ENCODE measurements at places on chromosomes 7 and 10. TPM values are rescaled to one million over a fixed set of nuclear protein-coding genes. Genes with fewer than 3 reads are reported as not detected.

- no peaks in the 10 kb centered on the region for H3K4me1 ChIP-seq
- H3K27me3 ChIP-seq = no peaks in the 10 kb centered on the region
- DNase-seq = no peak
- H3K4me3 ChIP-seq = no peak overlapping the region
- no peak overlapping the region for H3K27ac ChIP-seq
- no peaks in the 10 kb centered on the region for H3K36me3 ChIP-seq
Measured at GRCh38 chr7:110486549-110486948, 604.4 kb upstream of the LRRN3 start.

DNA sequence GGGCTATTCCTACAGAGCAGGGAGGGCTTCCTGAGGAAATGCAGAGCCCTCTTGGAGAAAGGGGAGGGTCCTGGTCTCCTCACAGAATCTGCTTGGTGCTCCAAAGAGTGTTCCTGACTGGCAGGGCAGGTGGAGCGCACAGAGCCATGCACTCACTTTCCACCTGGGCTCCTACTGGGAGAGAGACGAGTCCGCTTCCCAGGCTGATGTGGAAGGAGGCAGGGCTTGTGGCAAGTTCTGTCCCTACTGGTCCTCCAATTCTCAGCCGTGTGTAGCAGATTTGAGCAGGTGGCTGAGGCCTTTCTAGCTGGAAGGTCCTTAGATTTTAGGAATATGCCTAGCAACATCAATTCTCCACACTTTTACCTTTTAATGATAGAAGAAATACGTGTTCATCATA is 111.5 kb upstream of the MKI67 start:
- no peak overlapping the region for H3K4me3 ChIP-seq
- no peak for DNase-seq
- H3K27me3 ChIP-seq = no peaks in the 10 kb centered on the region

GRCh38 chr7:117123311-117123926 is 170.1 kb downstream of the ST7 start:
- no peak overlapping the region for H3K4me3 ChIP-seq
- no peaks in the 10 kb centered on the region for H3K27me3 ChIP-seq

DNA sequence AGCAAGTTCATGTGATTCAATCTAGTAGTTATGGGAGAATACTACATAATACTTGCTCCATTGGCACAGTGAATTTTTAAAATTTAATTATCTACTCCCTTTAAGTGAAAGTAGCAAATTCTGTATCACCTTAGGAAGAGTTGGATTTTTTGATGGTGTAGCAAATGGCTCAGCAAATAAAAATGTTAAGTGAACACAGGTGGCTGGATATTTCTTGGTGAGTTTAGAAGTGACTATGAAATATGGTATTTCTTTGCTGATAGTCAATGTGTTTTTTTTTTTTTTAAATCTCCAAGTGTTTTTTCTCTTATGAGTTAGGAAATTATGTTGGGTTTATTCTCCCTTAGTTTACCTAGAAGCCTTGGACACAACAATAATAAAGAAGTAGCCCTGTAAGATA is 67.8 kb downstream of the CREM start:
- no peak overlapping the region for H3K4me3 ChIP-seq
- peaks cover 9% of the 10 kb centered on the region for H3K4me1 ChIP-seq
- no peaks in the 10 kb centered on the region for H3K27me3 ChIP-seq
- DNase-seq = no peak
- H3K36me3 ChIP-seq = no peaks in the 10 kb centered on the region

GRCh38 chr10:125084614-125085257 is 75.6 kb downstream of the CTBP2 start:
- no peaks in the 10 kb centered on the region for H3K27me3 ChIP-seq
- H3K27ac ChIP-seq = peak overlapping the region; percentile 94
- no peaks in the 10 kb centered on the region for H3K36me3 ChIP-seq
- H3K4me3 ChIP-seq = no peak overlapping the region
- H3K4me1 ChIP-seq = peaks cover 67% of the 10 kb centered on the region
- peak; percentile 97 for DNase-seq

- no peak overlapping the region for H3K27ac ChIP-seq
- no peak for DNase-seq
- no peaks in the 10 kb centered on the region for H3K27me3 ChIP-seq
- no peak overlapping the region for H3K4me3 ChIP-seq
- no peaks in the 10 kb centered on the region for H3K36me3 ChIP-seq
- peaks cover 16% of the 10 kb centered on the region for H3K4me1 ChIP-seq
Measured at GRCh38 chr7:43768887-43769272, 10.4 kb downstream of the BLVRA start.

DNA sequence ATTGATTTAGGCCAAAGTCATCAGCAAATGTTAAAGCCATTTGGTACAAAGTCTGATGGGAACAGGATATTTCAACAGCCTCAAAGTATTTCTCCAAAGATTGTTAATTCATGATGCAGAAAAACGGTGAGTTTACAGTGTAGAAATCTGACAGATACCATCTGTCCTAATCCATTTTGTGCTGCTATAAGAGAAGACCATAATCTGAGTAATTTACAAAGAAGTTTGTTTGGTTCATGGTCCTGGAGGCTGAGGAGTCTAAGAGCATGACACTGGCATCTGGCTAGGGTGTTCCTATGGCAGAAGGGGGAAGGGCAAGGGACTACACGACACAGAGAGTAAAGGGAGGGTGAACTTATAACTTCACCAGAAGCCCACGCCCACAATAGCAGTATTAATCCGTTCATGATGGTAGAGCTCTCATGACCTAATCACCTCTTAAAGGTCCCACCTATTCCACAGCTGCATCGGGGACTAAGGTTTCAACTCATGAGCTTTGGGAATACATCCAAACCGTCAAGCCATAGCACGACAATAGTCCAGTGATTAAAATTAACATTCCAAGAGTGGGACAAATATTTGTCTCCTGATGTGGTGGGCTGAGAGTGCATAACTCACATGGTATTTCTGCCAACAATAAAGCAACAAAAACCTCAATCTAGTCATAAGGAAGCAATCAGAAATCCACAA is 298.6 kb upstream of the AKR1E2 start:
- H3K27ac ChIP-seq = no peak overlapping the region
- H3K27me3 ChIP-seq = no peaks in the 10 kb centered on the region
- H3K4me1 ChIP-seq = peaks cover 21% of the 10 kb centered on the region

GRCh38 chr7:15326044-15326644 is 235.7 kb downstream of the AGMO start:
- no peak for DNase-seq
- H3K4me3 ChIP-seq = no peak overlapping the region
- no peaks in the 10 kb centered on the region for H3K4me1 ChIP-seq
- H3K27me3 ChIP-seq = no peaks in the 10 kb centered on the region
- H3K27ac ChIP-seq = no peak overlapping the region
- H3K36me3 ChIP-seq = no peaks in the 10 kb centered on the region

DNA sequence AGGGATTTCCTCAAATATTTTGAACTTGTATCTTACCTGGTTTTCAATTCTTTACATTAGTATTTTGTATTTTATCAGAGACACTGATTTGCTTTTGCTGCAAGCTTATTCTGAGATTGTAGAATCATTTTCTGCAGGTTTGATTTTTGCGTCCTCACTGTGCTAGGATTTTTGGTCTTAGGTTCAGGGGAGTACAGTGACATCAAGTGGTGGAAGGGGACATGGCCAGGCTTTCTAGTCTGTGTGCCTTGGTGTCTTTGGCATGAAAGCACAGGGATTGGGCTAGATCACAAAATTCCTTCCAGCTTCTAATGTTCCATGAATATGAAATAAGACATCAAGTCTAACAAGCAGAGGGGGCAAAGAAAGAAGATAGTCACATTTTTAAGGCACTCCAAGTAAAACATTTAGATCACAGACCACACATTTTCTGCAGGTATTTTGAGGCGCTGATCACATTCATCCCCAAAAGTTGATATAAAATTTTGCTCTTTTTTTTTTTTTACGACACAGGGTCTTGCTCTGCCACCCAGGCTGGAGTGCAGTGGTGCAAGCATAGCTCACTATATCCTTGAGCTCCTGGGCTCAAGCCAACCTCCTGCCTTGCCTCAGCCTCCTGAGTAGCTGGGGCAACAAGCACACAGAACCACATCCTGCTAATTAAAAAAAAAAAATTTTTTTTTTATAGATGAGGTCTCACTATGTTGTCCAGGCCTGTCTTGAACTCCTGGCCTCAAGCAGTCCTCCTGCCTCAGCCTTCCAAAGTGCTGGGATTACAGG is 124.4 kb downstream of the PON1 start:
- DNase-seq = peak; percentile 54
- H3K36me3 ChIP-seq = no peaks in the 10 kb centered on the region
- H3K4me1 ChIP-seq = no peaks in the 10 kb centered on the region
- no peaks in the 10 kb centered on the region for H3K27me3 ChIP-seq

DNA sequence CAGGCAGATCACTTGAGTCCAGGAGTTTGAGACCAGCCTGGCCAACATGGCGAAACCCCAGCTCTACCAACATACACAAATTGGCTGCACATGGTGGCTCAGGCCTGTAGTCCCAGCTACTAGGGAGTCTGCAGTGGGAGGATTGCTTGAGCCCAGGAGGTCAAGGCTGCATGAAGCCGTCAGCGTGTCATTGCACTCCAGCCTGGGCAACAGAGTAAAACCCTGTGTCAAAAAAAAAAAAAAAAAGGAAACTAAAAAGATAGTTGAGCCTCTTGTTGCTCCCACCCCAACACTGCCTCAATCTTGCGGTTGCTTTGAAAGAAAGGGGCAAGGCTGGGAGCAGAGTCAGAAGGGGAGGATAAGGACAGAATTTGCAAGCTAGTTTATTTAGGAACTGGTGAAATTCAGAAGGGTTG is 69.9 kb downstream of the SYPL1 start:
- no peaks in the 10 kb centered on the region for H3K36me3 ChIP-seq
- no peak for DNase-seq
- H3K4me1 ChIP-seq = peaks cover 8% of the 10 kb centered on the region
- no peak overlapping the region for H3K27ac ChIP-seq
- no peak overlapping the region for H3K4me3 ChIP-seq
- H3K27me3 ChIP-seq = no peaks in the 10 kb centered on the region

GRCh38 chr7:12391922-12392615 is 11.6 kb downstream of the VWDE start:
- H3K4me3 ChIP-seq = no peak overlapping the region
- no peaks in the 10 kb centered on the region for H3K27me3 ChIP-seq
- no peaks in the 10 kb centered on the region for H3K4me1 ChIP-seq
- no peak for DNase-seq
- no peaks in the 10 kb centered on the region for H3K36me3 ChIP-seq

- H3K4me3 ChIP-seq = no peak overlapping the region
- H3K27me3 ChIP-seq = no peaks in the 10 kb centered on the region
- no peak for DNase-seq
- no peaks in the 10 kb centered on the region for H3K36me3 ChIP-seq
- H3K27ac ChIP-seq = no peak overlapping the region
Measured at GRCh38 chr7:91929463-91929862, 11.2 kb upstream of the AKAP9 start.

- peaks cover 4% of the 10 kb centered on the region for H3K4me1 ChIP-seq
- H3K27me3 ChIP-seq = no peaks in the 10 kb centered on the region
- H3K36me3 ChIP-seq = no peaks in the 10 kb centered on the region
- no peak overlapping the region for H3K4me3 ChIP-seq
- no peak for DNase-seq
Measured at GRCh38 chr7:152754075-152754730, 5.3 kb upstream of the ACTR3B start.

The ANKRD61 gene
- total RNA-seq = not detected

The COL28A1 gene
- total RNA-seq = 0.56 TPM

The CTNNA3 gene
- not detected for total RNA-seq

The PAX2 gene
- not detected for total RNA-seq

The TM9SF3 gene
- total RNA-seq = 205 TPM

The SMO gene
- total RNA-seq = 17.2 TPM

The GPR141 gene
- not detected for total RNA-seq

The DNAJC12 gene
- 1.8 TPM for total RNA-seq

The RELN gene
- total RNA-seq = 52.3 TPM

The SPOCK2 gene
- total RNA-seq = 17.6 TPM

Data from thyroid gland (tissue), 4 donors.